ENCODE measurements at places on chromosomes 7 and 10.

- DNase-seq = no peak
Observed at GRCh38 chr10:35433851-35434426, 97.6 kb downstream of the CCNY start.

- no peak for DNase-seq
Observed at GRCh38 chr7:82430500-82431465, 12.8 kb downstream of the CACNA2D1 start.

GRCh38 chr10:77810446-77811335 is 115.9 kb downstream of the DLG5 start:
- DNase-seq = no peak

DNA sequence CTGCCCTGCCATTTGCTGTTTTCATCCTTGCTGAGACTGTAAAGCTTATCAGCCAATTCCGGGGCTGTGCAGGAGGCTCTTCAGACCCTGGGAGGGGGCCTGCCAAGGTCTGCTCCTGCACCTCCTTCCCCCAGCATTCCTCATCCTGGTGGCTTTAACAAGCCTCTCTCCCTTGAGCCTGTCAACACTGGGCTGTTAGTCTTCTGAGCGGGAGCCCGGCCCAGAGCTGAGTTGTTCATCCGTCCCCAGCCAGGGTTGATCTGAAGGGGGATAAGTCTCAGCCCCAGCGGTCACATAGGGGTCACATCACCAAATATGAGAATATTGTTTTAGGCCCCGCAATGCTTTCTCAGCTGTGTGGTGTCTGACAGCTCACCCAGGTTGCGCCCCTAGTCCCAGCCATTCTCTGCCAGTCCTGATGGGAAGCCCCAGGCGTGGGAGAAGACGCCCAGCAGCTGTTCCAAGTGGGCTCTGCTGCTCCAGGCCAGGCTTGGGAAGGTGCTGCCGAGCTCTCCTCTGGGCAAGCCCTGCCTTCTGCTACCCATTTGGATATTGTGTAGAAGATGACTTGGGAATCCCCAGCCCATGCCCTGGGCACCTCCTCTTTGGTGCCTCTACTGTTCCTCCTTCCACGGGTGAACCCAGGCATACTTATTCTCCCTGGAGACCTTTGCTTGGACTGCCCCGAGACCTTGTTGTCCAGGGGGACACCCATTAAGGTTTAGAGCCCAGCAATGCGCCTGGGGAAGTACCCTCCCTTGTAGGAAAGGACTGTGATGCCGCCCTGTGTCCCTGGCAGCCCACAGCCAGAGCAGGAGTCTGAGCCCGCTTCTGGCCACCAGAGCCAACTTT is 23.5 kb upstream of the TRIM8 start:
- DNase-seq = no peak

GRCh38 chr7:148698007-148698396 is 701 bp upstream of the CUL1 start:
- no peak for DNase-seq

DNA sequence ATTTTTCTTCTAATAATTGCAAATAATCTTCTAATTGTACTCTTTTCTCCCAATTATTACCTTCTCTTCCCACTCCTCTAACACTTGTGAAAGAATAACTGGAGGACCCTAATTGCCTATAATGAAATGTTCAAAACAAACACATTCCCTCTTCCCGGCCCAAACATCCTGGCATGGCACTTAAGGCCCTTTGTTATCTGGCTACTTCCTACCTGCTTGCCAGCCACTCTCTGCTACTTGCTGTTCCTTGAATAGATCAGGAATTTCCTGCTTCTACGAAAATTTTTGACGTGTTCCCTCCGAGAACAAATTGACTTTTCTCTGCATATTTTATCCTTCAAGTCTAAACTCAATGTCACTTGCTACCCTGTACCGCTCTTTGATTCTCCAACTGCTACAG is 56.1 kb upstream of the NOBOX start:
- no peak for DNase-seq

DNA sequence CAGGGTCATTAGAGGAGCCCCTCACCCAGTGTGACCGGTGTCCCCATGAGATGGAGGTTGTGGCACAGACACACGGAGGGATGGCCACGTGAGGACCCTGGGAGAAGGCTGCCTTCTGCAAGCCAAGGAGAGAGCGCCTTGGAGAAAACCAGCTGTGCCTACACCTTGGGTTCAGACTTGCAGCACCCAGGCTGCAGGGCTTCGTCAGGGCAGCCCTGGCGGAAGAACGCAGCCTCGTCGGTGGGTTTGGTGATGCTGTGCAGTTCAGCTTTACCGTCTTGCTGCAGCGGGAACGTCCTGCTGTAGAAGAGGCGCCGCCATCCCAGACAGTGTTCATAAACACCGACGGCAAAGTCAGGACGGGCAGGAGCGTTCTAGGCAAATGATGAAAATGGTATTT is 89.3 kb downstream of the MGMT start:
- DNase-seq = no peak

DNA sequence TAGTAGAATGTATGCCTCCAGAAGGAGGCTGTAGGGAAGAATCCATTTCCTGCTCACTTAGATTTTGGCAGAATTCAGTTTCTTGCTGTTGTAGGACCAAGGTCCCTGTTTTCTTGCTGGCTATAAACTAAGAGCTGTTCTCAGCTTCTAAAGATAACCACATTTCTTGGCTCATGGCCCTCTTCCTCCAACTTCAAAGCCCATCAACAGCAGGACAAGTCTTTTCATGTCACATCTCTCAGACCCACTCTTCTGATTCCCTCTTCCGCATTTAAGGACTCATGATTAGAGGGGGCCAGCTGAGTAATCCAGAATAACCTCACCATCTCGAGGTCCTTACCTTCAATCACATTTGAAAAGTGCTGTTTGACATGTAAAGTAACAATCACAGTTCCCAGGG is 8.2 kb upstream of the LSM8 start:
- DNase-seq = no peak

- no peak for DNase-seq
Observed at GRCh38 chr10:73469579-73469978, 26.2 kb downstream of the PPP3CB start.

GRCh38 chr7:445020-445419 is 74.6 kb downstream of the PDGFA start:
- DNase-seq = no peak

- DNase-seq = no peak
Observed at GRCh38 chr10:46557319-46558121, 1.1 kb upstream of the GPRIN2 start.

- no peak for DNase-seq
Observed at GRCh38 chr10:74867351-74867750, 41.0 kb downstream of the KAT6B start.

DNA sequence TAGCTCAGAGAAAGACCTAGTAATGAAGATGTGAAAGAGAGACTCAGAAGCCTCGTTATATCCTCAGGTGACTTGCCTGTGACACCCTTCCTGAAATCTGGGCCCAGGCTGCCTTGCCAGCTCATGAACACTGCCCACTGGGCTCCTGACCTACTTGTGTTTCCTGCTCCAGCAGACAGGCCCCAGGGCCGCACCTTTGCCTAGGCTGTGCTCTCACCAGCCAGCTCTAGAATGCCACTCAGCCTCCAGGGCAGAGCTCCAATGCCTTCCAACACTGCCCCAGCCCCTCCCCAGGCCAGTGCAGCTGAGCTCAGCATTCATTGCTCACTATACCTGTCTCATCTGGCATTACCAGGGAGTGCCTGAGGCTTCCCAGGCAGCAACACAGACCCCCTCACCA is 94.3 kb downstream of the DLG5 start:
- no peak for DNase-seq

- DNase-seq = no peak
Observed at GRCh38 chr7:1288996-1289551, 56.4 kb downstream of the UNCX start.

DNA sequence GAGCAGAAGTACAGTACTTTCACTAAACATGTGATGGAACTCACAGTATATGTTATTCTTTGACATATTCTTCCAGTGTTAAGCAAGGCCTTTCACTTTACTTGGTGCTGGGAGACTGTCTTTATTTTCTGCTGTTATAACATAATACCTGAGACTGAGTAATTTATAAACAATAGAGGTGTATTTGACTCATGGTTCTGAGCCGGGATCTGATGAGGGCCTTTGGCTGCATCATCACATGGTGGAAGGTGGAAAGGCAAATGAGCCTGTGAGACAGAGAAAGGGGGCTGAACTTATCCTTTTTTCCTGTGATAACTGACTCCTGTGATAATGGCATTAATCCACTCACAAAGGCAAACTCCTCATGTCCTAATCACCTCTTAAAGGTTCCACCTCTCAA is 1.4 kb downstream of the SUPV3L1 start:
- DNase-seq = no peak
